ENCODE measurements at places on chromosomes 2 and 18.

GRCh38 chr18:46718501-46719341 is 38.1 kb downstream of the ST8SIA5 start:
- no peak for DNase-seq

- no peak for DNase-seq
Measured at GRCh38 chr2:20314562-20315501, 35.8 kb downstream of the PUM2 start.

- DNase-seq: no peak
Measured at GRCh38 chr2:47401789-47402554, 984 bp upstream of the MSH2 start.

DNA sequence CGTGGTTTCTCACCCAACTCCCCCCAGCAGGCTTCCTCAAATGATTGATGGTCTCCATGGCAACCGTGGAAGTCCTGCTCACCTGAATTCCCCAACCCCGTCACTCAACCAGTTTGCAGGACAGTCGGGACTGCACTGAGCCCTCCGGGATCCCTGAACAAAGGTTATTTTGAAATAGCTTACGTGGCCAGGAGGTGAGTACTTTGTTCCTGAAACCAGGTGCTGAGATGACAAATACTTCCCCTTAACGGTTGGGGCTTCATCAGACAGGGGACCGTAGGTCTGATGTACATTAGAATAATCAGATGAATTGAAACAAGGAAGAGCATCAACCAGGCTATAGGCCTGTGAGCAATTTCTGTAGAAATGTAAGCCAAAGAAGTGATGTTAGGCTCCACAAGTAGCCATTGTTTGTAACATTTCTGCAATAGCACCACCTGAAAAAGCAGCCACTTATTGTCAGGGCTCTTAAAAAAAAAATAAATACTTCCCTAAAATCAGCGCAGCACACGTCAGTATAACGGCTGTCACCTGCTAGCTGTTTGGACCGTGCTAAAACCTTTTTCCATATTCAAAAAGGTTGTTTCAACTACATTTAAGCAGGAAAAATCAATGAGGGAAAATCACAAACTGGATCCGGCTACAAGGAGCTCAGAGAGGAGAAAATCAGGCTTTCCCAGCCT is 206.4 kb upstream of the ID2 start:
- peak; percentile 51 for DNase-seq

DNA sequence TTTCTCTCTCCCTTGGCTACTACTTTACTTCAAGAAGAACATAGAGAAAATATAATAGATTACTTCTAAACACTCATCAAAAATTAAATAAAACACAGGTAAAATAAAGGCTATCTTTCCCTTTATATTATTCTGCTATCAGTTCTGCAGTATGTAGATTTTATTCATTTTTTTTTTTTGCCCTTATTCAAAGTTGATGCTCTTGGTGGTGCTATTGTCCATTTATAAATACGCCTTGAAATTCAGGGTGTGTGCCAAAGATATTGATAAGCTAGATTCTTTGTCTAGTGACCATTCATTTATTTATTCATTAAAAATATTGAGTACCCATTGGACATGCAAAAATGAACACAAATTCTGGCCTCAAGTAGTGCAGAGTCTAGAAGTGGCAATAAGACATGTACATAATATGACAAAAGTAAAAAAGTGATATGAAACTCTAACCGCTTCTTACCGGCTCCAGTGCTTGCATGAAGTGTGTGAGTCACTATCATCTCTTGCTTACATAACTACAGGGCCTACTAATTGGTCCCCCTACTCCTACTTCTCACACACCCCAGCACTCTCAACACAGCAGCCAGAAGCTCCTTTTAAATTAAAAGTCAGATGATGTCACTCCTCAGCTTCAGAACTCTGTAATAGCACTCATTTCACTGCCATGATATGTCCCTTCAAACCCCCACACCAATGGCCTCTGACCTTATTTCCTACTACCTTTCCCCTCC is 208.3 kb upstream of the FANCL start:
- no peak for DNase-seq

GRCh38 chr2:11797846-11798245 is 51.4 kb downstream of the LPIN1 start:
- DNase-seq: no peak

- no peak for DNase-seq
Measured at GRCh38 chr18:48898521-48898920, 52.2 kb downstream of the SMAD7 start.

DNA sequence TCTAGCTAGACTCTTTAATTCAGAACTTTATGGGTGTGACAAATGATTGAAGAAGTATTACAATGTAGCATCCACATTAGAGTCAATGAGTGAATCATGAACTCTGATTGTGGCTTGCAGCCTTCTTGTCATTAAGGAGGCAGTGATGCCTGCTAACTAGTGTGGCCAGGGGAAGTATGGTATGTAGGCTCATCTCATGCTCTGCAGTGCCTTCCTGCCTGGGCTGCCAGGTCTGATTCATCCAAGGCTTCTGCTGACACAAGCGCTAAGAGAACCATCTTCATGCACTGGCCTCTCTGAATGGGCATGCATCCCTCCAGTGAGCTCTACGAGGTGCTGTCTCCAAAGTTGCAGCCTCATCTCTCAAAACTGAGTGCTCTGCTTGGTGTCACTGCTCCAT is 144.3 kb downstream of the MTCL1 start:
- DNase-seq: no peak

DNA sequence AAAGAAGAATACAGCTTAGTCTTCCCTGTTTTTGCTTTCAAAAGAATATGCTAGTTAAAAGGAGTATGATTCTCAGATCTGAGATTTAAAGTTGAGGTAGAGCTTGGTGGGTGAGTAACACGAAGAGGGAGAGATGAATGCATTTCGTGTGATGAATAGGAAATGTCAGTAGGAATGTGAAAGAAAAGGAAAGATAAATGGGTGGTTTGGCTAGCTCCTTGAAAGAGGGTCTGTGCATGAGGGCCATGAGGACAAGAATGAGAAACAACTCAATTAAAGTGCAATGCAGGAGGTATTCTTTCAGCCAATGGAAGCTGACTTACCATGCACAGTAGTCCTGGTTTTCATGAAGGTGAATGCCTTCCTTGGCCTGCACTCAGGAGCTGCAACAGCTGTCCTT is 248.2 kb downstream of the HNMT start:
- no peak for DNase-seq

DNA sequence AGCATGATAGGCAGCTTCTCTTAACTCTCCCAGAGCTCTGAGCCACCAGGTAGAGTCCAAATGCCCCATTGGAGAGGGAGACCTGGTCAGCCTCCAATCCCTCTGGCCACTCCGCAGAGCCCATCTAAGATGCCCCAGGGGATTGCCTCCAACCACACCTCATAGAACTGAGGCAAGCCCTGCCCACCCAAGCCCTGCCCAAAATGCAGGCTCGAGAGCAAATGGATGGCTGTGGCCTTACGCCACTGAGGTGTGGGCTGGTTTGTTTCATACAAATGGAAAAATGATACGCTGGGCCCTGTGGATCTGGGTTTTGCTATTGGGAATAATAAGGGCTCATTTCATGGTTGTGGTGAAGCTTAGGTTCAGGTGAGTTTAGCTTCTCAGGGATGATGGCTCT is 3.0 kb upstream of the TFCP2L1 start:
- no peak for DNase-seq

DNA sequence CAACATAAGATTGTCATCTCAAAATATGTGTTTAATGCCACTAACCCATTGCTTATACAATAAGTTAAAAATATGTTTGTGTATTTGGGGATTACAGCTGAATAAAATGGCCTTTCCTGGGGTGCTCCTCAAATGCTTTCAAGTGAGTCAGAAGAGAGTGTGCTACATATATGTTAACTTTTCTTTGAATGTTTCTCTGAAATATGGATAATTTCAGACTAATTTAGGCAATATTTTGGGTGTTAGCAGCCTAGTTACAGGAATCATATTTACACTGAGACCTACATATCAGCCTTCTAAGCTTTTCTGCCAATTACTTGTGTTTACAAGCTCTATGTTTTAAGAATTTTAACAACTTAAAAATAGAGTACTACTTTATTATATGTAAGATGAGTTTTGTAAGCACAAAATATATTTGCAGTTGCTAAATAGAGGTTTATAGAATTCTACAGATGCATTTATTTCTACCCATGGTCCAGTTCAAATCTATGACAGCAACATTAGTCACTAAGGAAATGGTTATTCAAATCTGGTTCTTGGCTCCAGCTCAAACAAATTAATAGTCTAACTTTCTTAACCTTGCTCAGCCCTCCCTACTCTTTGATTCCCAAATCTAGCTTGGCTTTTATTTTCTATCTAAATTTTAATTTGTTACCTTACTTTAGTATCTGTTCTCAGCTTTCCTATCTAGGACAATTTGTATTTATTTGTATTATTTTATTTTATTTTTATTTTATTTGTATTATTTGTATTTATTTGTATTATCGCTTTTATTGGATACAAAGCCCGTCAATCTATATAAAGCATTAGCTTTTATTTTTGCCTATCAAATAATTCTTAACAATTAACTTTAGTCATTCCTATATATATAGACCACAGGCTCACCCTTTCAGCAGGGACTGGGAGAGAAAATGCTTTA is 48.9 kb downstream of the FSIP2 start:
- no peak for DNase-seq

DNA sequence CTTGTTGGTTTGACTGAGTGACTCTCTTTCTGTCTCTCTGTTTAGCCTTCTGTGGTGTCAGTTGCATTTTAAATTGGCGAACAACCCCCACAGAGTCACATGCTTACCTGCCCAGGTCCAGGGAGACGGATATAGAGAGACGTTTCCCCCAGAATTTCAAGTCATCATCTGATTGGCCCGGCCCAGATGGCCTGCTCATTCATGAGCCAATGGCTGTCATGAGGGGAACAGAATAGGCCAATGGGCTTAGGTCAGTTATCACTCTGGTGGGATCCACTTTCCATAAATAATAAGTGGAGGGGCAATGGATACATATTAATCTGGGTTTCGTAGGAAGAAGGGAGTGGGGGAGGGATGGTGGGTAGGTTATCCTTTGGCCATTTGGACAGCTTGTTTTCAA is 150.0 kb upstream of the SPRED2 start:
- DNase-seq: no peak

DNA sequence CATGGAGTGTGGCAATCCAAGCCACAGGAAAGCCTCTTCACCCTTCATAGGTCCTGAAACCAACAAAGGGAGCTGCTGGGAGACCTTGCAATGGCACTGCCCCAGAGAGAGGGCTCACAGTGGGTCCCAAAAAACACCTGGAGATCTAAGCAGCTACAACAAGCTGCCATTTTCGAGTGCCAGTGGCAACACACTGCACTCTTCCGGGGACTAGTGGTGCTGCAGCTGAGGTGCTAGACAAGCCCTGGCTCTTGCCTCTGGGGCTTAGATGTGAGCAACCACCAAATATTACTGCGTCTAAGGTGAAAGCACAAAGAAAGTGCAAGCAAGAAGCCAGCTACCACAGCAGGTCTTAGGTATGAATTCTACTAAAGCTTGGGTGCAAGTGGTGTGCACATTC is 192.9 kb downstream of the NOL4 start:
- DNase-seq: no peak

DNA sequence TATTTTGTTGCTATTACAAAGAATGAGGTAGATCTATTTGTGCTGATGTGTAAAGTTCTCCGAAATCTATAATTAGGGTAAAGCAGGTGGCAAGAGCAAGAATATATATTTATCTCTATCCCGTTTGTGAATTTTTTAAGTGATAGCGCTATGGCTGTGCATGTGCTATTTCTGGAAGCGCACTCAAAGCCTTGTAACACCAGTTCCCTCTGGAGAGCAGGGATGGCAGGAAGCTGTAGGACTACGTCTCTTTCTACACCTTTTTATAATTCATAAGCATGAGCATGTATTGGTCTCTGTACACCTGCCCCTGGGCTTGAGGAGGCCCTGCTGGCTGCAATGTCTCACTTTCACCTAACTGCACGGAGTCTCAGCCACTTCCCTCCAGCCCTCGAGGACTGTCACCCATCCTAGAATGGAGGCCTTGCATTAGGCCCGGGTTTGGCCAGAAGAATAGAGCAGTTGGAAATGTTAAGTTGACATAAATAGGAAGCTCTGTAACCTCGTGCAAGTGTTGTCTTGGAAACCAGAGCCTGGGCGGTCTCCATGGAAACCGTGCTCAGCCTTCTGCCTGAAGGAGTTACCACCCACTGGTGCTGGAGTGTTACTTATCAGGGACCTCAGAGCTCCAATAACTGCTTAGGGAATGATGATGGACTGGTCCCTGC is 20.9 kb downstream of the ITM2C start:
- no peak for DNase-seq

GRCh38 chr18:7174344-7175095 is 56.4 kb upstream of the LRRC30 start:
- no peak for DNase-seq

DNA sequence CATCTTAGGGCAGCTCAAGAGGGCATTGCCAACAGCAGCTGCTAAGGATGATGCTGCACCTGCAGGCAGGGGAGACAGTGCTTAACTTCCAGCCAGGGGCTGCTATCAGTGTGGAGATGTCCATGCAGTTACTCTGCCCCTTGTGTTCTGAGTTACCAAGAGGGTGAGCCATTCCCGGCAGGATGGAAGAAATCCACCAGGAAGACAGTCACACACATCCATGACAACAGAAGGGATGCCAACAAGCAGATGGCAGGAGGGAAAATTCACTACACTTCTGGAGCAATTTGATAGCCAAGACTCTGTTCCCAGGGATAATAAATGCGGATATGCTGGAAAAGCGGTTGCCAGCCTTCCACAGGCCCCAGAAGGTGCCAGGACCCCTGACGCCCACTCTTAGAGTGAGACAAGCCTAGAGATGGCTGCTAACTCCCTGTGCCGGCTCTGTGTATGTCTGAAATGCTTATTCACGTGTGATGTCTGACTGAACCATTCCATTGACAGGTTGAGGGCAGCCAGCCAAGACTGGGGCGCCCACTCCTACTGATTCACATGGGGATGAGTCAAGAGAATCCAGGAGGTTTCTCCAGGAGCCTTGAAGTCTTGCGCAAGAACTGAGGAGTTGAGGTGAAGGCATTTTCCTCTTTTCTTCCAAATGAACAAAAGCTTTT is 24.5 kb downstream of the LOXHD1 start:
- no peak for DNase-seq

DNA sequence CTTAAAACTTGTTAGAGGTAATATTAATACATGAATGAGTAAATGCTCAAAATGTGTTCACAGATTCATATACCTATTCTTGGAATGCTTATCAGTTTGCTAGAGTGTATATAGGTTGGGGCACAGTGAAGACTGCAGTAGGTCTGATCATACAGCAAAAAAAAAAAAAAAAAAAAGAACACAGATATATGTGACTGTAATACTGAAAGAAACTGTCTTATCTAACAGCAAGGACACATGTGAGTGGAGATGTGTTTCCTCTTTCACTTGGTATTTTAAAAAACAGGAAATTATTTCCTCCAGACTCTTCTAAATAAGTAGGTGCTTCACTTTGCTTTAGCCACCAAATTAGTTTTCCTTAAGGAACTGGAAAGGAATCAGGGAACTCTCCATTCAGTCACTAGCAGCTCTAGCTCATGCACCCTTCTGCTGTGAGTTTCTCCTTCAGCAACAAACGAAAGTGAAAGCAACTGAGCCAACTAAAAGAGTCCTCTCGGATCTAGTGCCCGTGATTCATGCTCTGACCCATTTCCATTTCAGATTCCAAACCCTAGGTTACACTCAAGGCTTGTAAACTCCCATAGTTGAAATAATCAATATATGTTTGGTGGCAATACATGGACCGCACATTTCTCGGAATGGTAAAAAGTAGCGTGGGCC is 98.5 kb downstream of the DSEL start:
- DNase-seq: peak; percentile 19

Data from stimulated activated CD4-positive, alpha-beta T cell treated with anti-CD3 and anti-CD28 coated beads, Interleukin-2, amount 100 ng/mL, for 24 hours (primary cell).